Amygdala (tissue), 56 donors: ENCODE measurements at places on chromosomes 11 and 22.

GRCh38 chr11:45859661-45860140 lies 12.4 kb downstream of the CRY2 start:
- peak; percentile 78 for DNase-seq

DNA sequence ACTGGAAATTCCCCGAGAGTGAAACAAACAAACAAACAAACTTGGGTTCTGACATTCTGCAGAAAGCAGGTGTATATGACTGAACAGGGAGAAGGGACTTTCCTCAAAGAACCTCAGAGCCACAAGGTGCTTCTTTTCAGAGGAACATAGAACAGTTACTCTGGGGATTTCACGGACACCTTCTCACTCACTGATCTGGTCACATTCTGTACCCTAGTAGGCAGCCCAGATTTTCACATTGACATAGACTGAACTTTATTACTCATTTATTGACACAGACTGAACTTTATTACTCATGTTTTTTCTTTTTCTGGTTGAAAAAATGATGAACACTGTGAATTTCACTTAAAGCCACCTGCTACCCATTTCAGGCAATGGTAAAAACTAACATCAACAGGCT lies 263.0 kb downstream of the OPCML start:
- DNase-seq: no peak

GRCh38 chr11:32331098-32331497 lies 104.2 kb downstream of the WT1 start:
- no peak for DNase-seq

DNA sequence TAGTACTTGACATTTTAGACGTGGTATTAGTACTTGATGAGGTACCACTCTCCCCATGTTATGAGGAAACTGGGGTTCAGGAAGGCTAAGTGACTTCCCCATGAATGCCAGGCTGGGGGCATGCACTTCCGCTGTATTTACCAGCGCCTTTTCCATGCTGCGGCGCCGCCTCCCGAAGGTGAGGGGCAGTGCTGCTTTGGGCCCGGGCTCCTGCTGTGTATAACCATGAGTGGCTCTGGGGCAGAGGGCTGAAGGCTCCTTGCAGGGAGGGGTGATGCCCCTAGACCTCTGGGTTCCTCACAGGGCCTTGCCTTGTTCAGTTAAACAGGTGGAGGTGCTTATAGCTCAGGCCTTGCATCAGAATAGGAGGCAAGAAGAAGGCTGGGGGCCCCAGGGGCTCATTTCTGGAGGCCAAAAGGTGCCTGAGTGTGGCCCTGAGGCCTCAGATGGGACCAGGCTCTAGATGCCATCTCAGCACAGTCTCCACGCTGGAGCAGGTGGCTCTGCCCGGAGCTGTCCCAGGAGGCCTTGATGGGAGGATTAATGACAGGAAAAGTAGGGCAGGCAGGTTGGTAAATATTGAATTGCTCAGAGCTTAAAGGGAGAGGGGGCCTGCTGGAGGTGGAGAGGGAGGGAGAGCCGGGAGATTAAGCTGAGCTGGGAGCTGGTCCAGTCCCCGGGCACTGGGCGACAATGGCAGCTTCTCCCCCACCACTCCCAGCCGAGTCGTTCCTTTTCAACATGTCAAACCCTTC lies 129.6 kb downstream of the CEP164 start:
- no peak for DNase-seq

GRCh38 chr11:34749666-34750659 lies 129.1 kb downstream of the EHF start:
- DNase-seq: no peak

DNA sequence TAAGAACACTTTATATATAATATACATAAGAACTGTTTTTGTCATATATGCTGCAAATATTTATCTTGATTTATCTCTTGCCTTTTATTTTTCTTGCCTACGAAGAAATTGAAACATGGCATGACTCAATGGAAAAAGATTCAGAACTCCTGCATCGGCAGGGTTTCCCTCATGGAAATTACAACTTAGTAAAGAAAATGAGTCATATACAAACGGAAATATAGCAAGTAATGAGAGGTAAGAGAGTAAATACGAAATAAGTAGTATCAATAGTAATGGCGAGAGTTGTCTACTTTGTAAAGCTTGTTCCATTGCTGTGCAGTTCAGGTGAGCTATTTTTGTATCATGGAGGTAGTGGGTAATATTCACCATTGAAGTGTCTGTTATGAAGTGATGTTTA lies 350.4 kb downstream of the DDX10 start:
- no peak for DNase-seq

DNA sequence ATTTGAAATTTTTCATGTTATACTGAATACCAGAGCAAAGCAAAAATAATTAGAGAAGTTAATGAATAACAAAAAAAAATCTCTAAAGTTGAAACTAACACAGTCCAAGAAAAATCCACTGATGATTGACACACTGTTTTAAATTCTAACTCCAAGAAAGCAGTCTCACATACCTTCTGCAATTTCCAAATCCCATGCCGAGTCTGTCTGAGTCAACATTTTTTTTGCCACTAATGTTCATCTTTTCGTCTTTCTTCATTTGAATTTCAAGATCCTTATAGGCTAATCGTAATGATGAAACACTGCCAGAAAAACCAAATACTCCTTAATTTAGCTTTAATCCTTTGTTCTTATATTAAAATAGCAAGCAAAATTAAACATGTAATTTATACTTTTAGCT lies 39.5 kb downstream of the ARFGAP3 start:
- DNase-seq: no peak

GRCh38 chr11:13367115-13367514 lies 89.5 kb downstream of the BMAL1 start:
- DNase-seq: no peak

DNA sequence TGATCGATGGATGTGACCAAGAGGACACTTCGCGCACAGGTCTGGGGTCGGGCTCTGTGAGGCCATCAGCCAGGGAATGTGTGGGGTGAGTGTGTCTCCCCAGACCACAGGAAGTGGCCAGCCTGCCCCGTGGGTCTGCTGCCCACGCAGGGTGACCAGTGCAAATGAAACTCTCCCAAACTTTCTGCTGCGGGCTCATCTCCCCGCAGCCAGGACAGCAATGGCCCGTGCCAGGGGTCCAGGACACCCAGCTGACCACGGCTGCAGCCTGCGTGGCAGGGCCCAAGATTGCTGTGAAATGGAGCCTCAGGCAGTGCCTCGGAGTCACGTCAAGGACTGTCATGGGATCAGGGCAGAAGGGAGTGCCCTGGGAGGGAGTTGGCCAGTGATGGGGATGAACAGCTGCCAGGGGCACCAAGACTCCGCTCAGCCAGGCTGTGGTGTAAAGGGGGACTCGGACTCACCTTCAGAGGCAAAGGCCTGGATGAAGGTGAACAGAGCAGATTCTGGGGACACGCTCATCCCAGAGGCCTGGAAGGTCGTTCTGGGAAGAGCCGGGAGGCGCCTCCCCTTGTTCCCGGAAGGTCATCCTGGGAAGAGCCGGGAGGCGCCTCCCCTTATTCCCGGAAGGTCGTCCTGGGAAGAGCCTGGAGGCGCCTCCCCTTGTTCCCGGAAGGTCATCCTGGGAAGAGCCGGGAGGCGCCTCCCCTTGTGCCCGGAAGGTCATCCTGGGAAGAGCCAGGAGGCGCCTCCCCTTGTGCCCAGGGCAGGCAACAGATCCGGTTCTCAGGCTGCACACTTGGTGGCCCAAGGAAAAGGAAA lies 252.6 kb downstream of the BRD1 start:
- no peak for DNase-seq

DNA sequence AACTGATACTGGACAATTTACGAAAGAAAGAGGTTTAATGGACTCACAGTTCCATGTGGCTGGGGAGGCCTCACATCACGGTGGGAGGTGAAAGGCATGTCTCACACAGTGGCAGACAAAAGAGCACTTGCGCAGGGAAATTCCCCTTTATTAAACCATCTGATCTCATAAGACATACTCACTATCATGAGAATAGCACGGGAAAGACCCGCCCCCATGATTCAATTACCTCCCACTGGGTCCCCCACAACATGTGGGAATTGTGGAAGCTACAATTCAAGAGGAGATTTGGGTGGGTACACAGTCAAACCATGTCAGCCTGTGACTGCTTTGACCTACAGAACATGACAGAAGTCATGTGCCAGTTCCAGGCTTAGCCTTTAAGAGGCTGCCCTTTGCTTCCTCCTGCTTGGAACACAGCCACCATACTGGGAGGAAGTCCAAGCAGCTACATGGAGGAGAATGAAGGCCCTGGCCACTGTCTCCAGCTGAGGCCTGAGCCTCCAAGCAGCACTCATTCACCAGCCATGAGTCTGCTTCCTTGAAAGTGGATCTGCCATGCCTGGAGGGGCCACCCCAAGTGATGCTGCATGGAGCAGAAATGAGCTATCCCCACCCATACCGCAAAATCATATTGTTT lies 10.9 kb upstream of the GAL start:
- no peak for DNase-seq

- no peak for DNase-seq
Measured at GRCh38 chr11:28636566-28636965, 528.4 kb downstream of the METTL15 start.

- no peak for DNase-seq
Measured at GRCh38 chr11:25734591-25735211, 597.2 kb upstream of the ANO3 start.

DNA sequence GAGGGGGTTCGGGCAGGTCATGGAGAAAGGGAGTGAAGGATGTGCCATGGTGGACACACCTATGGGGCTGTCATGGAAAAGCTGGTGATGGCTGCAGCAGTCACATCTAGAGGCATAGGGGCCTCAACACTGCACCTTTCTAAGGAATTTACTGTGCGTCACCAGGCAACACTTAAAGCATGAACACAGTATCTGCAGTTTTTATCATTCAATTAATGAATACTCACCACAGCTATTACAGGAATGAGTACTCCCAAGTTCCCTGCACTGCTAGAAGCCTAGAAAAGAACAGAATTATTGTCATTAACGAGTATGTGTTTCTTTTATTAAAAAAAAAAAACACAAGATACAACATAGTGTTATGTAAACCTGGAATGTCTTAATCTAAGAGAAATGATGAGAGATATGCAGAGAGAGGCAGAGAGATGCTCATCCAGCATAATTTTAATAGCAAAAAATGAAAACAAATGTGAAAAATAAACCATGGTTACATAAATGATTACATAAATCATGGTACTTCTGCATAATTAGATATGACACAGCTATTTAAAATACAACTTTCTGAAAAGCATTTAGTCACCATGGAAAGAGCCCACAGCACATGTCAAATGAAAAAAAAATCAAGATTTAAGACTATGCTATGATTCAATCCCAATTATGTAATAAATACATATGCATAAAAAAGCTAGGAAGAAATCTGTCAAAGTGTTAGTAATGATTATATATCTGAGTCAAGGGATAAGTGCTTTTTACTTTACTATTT lies 19.2 kb downstream of the SERPIND1 start:
- DNase-seq: no peak

DNA sequence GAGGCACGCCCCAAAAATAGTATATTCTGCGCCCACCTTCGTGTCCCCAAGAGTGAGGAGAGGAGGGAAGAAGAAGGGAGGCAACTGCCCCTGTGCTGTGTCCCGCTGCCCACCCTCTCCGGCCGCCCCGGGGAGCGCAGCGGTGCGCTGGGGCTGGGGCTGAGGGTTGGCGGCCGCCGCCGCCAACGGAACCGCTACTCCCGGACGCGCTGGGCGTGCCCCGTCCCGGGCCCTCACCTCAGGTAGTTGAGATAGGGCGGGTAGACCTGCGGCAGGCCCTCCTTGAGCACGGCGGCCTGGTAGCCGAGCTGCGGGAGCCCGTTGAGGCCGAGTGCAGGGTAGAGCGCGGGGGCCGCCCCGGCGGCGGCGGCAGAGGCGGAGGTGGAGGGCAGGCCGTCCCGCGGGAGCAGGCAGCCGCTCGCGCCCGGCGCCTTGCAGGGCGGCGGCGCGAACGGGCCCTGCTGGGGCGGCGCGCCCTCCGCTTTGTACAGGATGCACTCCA lies 2.4 kb downstream of the PGR start:
- no peak for DNase-seq

DNA sequence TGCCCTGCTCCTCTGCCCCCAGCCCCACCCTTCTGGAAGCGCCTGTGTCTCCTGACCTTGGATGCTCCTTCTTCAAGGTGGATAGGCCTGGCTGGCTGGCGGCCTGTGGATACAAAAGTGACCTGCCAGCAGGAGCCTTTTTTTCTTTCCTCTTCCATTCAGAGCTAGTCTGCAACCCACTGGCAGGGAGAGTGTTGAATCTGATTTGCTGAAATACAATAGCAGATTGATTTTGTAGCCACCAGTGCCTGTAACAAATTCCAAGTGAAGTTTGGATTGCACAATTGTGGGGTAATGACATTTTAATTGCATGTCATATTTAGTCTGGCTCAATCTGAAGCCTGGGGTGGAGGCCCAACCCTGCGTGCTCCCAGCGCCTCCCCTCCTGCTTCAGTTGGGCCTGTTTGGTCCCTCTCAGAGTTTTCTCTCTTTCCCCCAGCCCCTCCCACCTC lies 97.2 kb downstream of the GRIK4 start:
- no peak for DNase-seq

DNA sequence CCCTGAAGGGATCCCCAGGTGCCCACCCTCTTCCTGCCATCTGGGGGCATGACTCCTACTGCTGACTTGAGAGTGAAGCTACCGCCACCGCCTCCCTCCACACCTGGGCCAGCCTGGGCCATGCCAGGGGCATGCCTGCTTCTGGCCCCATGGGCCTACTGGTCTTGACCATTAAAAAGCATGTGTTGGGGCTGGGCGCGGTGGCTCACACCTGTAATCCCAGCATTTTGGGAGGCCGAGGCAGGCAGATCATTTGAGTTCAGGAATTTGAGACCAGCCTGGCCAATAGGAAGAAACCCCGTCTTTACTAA lies 37.7 kb upstream of the CCDC188 start:
- DNase-seq: no peak

GRCh38 chr11:86816251-86816726 lies 15.9 kb downstream of the PRSS23 start:
- DNase-seq: no peak

- no peak for DNase-seq
Measured at GRCh38 chr22:30413745-30414524, 11.6 kb upstream of the MTFP1 start.

- no peak for DNase-seq
Measured at GRCh38 chr22:46725096-46725495, 13.0 kb downstream of the CERK start.

GRCh38 chr11:32893343-32894148 lies 935 bp downstream of the QSER1 start:
- peak; percentile 64 for DNase-seq

DNA sequence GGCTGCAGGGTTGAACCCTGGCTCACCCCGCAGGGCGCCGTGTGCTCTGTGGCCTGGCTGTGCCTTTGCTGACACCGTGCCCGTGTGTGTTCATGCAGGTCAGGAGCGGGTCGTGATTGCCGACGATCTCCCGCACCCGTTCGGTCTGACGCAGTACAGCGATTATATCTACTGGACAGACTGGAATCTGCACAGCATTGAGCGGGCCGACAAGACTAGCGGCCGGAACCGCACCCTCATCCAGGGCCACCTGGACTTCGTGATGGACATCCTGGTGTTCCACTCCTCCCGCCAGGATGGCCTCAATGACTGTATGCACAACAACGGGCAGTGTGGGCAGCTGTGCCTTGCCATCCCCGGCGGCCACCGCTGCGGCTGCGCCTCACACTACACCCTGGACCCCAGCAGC lies 47.0 kb upstream of the PPP6R3 start:
- DNase-seq: no peak
